SK-MEL-5 (cell line): ENCODE measurements at places on chromosomes 6 and 20. TPM values are rescaled to one million over a fixed set of nuclear protein-coding genes. Genes with fewer than 3 reads are reported as not detected.

- DNase-seq = peak; percentile 37
Measured at GRCh38 chr6:132819405-132820161, 5.2 kb downstream of the RPS12 start.

GRCh38 chr6:126773112-126773805 lies 345.2 kb upstream of the RSPO3 start:
- no peak for DNase-seq

- DNase-seq = no peak
Measured at GRCh38 chr6:165799391-165800153, 136.5 kb upstream of the PDE10A start.

DNA sequence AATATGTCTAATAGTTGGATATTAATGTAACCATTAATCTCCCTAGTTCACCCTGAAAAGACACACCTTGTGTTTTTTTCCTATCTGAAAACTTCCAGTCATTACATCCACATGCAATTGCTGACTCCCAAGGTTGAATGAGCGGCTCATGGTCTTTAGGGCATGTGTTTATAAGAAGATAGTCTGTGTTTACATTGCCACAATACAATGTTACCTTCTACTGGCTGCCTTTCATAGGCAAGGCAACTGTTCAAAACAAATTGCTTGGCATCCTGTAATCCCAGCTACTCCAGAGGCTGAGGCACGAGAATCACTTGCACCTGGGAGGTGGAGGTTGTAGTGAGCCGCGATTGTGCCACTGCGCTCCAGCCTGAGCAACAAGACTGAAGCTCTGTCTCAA lies 86.8 kb upstream of the SHLD1 start:
- no peak for DNase-seq

DNA sequence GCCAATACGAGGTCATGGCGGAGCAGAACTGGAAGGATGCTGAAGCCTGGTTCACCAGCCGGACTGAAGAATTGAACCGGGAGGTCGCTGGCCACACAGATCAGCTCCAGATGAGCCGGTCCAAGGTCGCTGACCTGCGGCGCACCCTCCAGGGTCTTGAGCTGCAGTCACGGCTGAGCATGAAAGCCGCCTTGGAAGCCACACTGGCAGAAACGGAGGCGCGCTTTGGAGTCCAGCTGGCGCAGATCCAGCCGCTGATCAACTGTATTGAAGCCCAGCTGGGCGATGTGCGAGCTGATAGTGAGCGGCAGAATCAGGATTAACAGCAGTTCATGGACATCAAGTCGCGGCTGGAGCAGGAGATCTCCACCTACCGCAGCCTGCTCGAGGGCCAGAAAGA lies 296.9 kb downstream of the OGFRL1 start:
- no peak for DNase-seq

DNA sequence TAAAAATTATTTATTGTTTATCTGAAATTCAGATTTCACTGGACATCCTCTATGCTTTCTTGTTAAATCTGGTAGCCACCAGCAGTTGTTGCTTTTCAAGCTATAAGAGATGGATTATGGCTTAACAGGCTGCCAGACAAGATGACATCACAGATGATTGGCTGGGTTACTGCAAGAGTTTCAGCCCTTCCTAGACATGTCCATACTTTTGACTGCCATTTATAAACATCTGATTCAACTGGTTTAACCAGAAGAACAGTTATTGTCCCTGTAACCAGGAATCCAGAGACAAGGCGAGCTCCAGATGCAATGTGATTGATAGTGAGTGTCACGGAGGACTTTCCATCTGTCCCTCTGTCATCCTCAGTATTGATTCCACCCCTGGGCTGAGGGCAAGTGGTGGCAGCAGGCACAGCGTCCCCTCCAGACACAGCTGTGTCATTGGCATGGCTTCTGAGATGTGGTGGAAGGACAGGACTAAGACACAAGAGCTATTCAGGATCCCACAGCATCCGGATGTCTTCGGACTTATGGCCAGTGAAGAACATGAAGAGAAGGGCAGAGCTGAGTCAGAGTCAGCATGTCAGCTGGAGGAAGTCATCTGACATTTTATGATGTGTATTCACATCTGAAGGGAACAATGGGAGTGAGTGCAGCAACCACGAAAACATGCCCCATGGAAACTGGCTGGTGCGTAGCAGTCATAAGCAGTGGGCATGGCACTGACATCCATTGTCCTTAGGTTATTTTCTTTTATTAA lies 284.5 kb upstream of the CDYL start:
- DNase-seq = peak; percentile 97

DNA sequence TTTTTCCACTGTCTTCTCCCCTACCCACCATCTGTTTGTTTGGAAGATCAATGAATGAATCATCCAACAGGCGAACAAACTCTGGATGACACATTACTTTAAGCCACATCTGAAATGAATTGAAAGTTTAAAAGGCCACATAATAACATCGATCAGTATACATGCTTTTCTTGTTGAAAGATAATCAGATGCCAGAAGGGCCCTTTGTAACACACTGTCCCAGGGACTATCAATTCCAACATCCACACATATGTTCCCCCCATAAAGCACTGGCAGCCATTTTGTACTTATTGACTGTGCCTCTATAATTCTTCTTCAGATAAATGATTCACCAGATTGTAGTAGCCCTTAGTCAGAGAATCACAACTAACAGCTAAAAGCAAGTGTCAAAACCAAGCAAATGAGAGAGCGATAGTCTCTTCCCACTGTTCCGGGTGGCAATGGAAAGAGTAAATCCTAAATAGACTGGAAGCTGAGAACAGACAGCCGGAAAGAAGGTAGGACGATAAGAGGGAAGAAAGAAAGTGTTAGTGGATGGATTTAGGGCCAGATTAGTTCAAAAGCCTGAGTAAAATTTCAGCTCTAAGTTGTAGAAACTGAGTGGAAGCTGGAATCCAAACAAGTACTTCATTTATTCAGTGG lies 184.9 kb upstream of the TENT5A start:
- DNase-seq = no peak

DNA sequence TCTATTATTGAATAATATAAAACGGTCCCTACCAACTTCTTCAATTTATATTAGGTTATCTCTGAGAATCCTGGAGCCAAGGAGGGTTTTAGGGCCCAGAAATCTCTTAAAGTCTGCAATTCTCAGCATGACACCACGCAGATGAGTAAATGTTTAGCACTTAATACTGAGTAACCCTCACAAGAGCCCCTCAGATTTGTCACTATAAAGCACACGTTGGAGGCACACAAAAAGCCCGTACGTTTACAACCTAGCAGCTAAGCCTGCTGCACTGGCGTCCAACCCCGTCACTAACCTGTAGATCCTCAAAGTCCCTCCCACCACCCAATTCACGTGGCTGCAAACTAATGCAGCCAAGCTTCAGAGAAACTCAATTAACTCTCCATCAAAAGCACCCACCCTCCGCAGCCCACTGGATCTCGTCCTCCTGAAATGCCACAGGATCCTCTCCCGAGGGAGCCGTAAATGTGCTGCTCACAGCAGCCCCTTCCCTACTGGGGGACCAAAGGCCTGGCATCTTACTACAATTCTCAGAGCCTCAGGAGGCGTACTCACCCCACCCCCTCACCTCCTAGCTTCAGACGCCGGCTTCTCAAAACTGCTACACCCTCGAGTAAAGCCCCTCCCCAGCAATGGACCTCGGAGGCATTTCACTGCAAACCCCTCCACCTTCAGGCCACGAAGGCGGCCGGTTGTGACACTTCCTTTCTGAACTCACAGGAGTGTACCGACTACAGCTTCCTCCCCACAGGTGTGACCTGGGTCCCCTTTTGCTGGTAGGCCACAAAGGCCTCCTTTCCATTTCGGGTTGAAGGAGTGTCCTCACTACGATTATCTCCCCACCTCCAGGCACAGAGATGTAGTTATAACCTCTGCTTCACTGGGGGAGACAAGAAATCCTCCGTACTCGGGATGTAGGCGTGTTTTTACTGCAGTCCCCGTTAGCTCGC lies 909 bp downstream of the CPNE1 start:
- peak; percentile 48 for DNase-seq

- DNase-seq = no peak
Measured at GRCh38 chr20:46144432-46145025, 26.4 kb downstream of the CD40 start.

DNA sequence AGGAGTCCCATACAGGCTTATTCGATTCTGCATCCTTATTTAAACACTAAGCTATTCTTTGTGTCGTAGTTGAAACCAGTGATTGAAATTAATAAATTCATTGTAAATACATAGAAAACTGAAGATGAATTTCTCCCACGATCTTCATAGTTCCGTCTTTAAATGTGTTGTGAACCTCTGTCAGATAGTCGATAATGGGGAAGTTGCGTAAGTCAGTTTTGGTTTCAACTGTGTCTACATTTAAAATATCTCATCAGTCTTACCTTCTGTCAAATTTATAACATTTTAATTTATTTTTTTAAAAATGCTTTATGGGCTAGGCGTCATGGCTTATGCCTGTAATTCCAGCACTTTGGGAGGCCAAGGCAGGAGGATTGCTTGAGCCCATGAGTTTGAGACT lies 12.7 kb downstream of the STX11 start:
- no peak for DNase-seq

DNA sequence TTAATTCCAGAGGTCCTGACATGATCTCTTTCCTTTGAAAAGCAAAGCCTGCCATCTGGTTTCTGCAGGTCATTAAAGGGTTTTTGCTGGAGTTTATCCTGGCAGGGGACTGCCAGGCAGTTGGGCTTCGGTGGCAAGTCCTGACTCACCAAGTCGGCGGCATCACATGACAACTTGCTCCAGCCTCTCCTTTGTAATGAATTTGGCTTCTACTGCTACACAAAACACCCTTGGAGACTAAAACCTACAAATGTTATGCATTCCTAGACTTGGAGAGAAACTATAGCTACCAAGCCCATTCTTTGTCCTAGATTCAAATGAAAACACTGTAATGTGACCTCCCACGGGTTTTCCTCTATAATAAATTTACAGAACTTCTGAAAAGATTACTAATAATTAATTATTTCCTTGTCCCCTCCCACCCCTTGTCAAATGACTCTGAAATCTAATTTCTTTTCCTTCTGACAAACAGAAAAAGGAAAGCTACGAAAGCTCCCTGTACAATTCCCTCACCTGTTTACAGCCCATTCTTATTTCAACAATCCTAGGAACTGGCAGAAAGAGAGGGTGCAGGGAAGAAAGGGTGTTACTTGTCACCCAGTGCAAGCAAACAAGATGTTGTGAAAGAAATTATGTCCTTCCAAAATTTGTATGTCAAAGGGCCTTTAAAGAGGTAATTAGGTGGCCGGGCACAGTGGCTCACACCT lies 62.9 kb downstream of the QRSL1 start:
- peak; percentile 33 for DNase-seq

DNA sequence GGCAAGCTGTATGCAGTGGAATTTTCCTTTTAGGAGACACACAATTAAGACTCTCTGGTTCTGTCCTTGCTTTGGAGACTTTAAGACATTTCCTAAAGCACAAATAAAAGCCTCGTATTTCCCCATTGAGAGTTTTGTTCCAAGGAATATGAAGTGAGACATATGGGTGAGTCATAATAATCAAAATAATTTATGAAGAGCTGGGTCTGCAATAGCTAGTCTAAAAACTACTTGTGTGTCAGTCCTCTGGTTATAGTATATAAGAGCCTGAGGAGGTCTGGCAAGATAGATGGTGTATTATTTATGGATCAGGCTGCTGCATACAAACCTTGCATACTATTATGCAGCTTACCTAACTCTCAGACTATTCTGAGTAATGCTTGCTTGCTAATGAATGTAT lies 142.6 kb downstream of the ADGRG6 start:
- no peak for DNase-seq

GRCh38 chr6:154341871-154342270 lies 14.7 kb downstream of the IPCEF1 start:
- no peak for DNase-seq

GRCh38 chr6:139153855-139154254 lies 19.0 kb downstream of the HECA start:
- no peak for DNase-seq

GRCh38 chr20:19815553-19815991 lies 57.5 kb downstream of the RIN2 start:
- peak; percentile 60 for DNase-seq

- no peak for DNase-seq
Measured at GRCh38 chr6:106628658-106629102, 618 bp downstream of the RTN4IP1 start.

- no peak for DNase-seq
Measured at GRCh38 chr6:34374508-34374907, 18.0 kb downstream of the NUDT3 start.

- DNase-seq = no peak
Measured at GRCh38 chr6:152723398-152723797, 25.7 kb downstream of the MYCT1 start.

FHL5 gene
- total RNA-seq = not detected in 2 replicates

ZNF337 gene
- 15.7 and 17.9 TPM in 2 replicates for total RNA-seq

LY6G6D gene
- total RNA-seq = not detected in 2 replicates

CYP39A1 gene
- 0.34 and 0.56 TPM in 2 replicates for total RNA-seq

CDC25B gene
- 60.7 and 67.1 TPM in 2 replicates for total RNA-seq

FRK gene
- 1.8 and 1.9 TPM in 2 replicates for total RNA-seq

LPA gene
- not detected in 2 replicates for total RNA-seq

IGF2R gene
- total RNA-seq = 63.4 and 87.5 TPM in 2 replicates

CLPSL1 gene
- total RNA-seq = not detected in 2 replicates

RFX6 gene
- total RNA-seq = 0.08 TPM in 1 of 2 replicates, not detected in the other
